ENCODE measurements at places on chromosomes 2 and 18.
A peak's percentile ranks its signal among the peaks of the same experiment; 100 is the strongest.

DNA sequence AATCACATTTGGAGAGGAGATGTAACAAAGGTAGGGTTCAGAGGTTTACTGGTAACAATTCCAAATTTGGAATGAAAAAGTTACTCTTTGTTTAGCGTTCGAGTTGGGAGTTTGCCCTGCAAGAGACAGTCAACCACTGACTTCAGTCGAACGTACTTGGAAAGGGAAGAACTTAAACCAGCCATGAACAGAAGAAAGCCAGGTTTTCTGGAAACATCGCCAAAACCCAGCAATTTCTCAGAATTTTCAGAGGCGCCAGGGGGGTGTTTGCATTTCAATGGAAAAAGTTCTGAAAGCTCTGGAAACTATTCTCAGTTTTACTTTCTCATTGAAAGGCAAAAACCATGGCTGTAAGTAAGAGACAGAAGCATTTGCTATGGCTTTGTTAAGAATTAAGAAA, 28.5 kb upstream of the AQP4 start:
- DNase-seq: no peak

DNA sequence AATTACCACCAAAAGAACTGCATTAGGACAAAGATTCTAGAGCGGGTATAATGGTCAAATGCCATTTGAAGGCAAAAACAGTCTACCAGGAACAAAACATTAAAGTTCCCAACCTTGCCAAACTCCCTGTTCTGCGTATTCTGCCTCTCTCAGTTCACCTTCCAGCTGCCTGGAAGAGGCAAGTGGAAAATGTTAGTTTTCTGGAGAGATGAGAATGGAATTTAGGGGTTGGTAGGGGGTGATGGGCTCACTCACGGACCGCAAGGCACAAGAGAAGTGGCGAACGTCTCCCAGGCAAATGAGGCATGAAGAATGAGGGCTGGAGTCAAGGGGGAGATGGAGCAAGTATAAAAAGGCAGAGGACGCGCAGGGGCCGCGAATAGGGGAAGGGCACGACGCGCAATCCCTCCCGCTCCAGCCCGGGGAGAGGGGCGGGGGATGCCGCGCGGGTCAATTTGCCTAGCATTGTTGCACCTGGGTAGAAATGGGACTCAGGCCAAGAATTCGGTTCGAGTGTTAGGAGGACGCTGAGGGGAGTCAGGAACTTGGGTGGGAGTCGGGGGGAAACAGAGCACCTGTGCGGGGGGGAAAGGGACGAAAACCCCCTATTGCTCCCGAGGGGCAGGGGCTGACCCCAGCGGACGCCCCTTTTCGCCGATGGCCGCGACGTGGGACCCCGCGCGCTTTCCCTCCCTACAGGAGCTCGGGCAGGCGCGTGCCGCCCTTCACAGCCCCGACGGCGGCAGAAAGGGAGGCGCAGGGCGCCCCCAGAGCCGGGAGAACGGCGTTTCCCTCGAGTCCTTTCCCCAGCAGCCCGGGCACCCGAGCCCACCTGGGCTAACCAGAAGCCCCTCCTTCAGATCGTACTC, 573 bp downstream of the PAIP2B start:
- DNase-seq: no peak

DNA sequence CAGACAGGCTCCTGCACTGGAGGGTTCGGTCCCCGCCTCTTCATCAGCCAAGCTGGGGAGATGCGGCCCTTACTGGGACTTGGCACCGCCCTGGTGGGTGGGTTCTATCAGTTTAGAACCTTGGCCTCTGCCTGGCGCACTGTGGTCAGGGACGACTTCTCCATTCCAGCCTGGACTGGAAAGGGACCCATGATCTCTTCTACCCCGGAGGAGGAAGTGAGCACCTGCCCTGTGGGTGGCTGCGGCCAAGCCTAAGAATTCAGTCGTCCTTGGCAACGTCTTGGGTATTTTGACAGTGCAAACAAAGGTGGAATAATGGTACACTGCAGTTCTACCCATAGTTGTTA, 106.9 kb upstream of the CD302 start:
- no peak for DNase-seq

DNA sequence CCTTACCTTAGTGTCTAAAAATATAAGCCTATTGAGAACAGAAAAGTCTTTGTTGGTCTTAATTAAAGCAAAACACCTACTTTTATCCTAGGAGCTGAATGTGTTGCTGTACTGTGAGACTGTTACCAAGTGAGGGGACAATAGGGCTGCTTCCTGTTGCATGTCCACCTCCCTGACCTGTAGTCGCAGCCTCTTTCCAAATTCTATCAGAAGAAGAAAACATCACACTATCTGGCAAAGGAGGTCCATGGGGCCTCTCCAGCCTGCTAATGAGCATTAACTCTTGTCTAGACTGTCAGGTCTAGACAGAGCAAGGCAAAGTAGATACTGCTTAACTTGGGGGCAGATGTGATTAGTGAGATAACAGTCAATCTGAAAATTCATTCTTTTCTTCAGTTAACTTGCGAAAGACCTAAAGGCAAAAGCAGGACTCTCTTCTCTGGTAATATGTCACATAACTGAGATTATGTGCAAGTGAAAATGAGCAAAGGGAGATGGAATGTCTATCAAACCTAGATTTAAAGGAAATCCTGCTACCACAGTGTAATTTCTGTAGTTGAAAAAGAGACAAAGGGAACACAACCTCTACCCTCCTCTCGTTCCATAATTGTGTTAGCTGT, 66.9 kb downstream of the CDH20 start:
- no peak for DNase-seq

- no peak for DNase-seq
Measured at GRCh38 chr18:61676773-61677434, 215.9 kb downstream of the RNF152 start.

DNA sequence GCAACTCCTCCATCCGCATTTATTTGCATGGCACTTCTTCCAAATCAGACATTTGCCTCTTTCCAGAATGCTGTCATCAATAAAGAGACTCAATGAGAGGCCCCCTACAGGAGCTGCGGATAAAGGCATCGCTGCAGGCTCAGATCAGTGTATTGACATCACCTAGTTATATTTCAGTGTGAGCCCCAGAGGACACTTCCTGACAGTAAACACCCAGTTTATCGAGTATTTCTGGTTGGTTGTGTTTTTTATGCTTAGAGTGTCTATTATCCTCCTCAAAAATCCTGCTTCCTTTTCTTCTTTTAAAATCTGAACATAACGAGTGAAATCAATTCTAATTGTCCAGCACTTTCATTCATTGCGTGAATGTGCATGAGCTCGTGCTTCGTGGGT, 38.8 kb downstream of the NRP2 start:
- DNase-seq: no peak

DNA sequence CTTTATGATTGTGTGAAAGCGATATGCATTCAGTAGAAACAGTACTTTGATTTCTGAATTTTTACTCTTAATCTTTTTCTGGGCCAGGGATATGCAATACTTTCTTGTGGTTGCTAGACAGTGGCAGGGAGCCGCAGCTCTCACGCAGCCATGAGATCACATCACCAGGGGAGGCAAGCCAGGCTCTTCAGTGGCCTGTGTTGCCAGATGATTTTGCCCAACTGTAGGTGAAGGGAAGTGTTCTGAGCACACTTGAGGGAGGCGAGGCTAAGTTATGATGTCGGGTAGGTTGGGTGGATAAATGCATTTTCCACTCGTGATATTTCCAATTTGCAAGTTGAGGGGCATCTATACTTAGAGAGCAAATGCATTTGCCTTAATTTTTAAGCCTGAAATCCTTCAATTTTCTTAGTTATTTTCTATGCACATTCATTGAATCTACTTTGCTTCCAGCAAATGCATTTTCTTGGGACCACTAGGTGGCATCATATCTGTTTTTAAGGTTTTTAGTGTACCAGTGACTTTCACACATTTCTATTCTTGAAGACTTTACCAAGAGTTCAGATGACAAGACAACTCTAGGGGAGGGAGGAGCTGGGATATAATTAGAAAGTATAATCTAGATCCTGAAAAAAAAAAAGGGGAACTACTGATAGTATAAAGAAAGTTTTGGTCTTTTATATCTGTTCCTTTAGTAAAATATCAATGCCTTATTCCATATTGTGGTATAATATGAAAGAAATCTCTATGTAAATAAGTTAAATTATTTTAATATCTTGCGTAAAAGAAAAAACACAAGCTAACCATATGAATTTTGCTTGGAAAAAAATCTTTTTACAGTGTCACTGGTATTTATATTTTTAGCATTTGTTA, 643.3 kb downstream of the SOCS6 start:
- peak; percentile 33 for DNase-seq

DNA sequence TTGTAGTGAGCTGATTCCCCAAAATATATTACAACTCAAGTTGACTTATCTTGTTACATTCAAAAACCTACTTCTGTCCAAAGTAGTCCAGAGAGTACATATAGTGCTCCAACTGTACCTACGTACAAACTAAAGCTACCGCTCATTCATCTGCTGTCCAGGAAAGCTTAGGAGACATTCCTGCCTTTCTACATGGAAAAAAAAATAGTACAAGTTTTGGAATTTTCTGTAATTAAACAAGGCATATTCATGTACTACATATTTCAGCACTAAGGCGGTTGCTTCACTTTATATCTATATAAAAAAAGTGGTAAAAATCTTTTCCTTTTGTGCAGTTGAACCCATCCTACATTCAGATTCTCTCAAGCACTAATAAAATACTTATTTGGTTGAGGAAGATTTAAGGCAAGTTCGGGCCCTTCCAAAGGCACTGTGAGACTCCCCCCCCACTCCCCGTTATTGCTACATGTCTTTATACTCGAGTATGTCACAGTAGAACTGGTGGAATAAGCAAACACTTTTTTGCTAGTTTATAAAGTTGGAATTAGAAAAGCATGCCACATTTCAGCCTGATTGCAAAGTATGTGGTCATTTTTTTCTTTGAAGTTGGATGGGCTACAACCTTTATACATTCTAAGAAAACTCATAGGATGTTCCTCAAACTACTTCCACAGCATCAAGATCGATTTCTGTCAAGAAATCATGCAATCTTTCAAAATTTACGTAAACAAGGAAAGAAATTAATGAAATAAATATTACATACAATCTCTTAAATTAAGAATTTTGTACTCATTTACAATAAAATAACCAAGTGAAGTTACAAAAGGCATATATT, 3.7 kb downstream of the ZFP36L2 start:
- no peak for DNase-seq

DNA sequence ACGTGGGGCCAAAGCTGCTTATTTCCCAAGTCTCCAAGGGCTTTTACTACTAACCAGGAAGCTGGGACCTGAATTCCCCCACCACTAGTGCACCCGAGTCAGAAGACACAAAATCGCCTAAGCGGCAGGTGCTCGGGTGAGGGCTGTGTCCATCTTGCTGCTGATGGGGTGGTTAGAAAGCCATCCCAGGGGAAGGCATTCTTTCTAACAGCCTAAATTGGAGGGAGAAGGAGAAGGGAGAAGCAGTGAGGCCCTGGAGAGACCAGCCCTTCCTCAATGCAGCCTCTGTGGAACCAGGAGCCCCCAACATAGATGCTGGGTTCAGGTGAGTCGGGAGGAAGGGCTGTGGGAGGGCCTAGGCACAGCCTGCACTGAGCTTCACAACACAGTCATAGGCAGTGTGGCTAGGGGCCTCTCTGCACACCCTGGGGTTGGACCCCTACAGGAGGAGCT, 1.9 kb upstream of the PROM2 start:
- no peak for DNase-seq

- DNase-seq: no peak
Measured at GRCh38 chr2:24375349-24376087, 15.2 kb upstream of the ITSN2 start.

DNA sequence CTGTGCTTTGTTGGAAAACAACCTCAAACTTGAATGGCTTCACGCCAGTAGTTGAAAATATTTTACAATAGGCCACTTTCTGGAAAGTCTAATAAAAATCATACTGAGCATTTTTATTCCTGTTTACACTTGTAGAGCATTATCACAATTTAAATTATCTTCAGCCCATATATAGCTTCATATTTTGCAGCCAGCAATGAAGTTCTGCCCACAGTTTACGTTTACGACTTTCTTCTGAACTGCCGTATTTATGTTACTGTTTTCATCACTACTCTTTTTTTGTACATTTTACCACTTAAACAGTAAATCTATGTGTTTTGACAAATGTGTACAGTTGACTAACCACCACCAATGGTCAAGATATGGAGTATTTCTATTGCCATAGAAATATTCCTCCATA, 86.2 kb downstream of the COPS8 start:
- DNase-seq: no peak

DNA sequence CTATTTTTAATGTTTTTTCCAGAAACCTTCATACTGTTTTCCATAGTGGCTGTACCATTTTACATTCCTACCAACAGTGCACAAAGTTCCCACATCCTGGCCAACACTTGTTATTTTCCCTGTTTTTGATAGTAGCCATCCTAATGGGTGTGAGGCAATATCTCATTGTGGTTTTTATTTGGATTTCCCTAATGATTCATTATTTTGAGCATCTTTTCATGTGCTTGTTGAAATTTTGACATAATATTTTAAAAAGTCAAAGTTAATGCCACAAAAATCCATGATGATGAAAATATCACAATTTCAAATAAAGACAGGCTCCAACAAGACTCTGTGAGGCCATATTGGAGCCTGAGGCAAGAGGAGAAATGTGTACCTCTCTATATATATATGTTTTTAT, 50.2 kb downstream of the VWA3B start:
- DNase-seq: no peak

DNA sequence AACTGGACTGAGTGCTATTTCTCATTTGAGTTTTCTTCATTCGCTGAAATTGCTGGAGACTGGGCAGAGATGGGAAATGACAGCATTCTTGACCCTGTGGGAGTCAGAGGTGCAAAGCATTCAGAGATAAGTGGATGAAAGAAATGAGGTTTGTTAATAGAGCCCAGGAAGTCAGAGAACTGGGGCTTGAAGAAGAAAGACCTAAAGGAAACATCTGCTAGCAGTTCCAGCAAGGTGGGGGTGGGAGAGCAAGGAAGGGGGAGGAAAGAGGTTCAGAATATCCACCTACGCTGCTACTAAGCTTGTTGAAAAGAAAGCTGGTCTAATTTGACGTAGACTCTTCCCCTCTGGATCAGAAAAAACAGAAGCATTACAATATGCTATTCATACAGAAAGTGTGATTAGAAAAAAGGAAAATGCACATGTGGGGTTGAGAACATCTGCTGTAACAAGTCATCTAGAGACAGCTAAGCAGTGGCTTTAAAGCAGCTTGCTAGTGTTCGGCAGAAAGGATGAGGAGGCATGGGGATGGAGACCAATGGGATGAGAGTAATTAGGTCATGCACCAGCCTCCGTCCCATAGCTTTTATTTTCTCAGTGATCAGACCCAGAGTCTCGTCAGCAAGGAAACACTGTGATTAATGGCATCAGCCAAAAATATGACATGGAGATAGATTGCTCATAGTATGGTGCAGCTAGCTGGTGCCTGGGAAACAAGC, 29.7 kb downstream of the NAB1 start:
- no peak for DNase-seq

GRCh38 chr2:213834331-213834730, 550.1 kb downstream of the SPAG16 start:
- peak; percentile 18 for DNase-seq

GRCh38 chr2:185676316-185676715, 62.3 kb upstream of the FSIP2 start:
- DNase-seq: no peak

- DNase-seq: no peak
Measured at GRCh38 chr2:50512397-50512796, 519.5 kb downstream of the NRXN1 start.

- no peak for DNase-seq
Measured at GRCh38 chr2:61426267-61426897, 44.5 kb downstream of the USP34 start.
